ENCODE measurements at places on chromosomes 3 and 15.

GRCh38 chr3:149658744-149659497, 1.1 kb upstream of the WWTR1 start:
- DNase-seq = peak; percentile 63

DNA sequence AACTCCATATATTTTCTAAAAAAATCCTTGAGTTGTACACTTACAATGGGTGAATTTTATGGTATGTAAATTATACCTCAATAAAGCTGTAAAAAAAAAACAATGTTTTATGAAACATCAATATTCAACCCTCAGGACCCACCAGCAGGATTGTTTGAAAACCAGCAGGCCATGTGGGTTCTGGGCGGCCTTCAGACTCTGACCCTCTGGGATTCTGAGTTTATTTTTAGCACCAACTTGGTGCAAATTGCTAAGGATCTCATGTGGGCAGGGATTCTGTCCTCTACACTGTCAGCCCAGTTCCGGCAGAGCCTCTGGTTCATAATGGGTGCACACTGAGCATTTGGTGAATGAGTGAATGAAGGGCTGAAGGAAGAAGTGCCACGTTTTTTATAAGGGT, 24.2 kb upstream of the TSEN2 start:
- no peak for DNase-seq

DNA sequence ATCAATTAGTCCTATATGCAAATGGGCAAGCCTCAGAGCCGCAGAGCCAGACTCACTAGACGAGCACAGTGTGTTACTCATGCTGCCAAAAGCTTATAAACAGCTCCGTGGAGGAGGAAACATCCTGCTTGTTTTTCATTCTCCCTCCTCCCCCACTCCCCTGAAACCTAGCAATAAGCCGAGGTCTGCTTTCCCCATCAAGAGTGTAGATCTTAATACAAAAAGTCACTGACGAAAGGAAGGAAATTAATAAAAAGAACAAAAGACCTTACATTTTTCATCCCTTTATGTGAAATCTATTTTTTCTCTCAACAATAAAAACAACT, 88.5 kb downstream of the XXYLT1 start:
- peak; percentile 79 for DNase-seq

DNA sequence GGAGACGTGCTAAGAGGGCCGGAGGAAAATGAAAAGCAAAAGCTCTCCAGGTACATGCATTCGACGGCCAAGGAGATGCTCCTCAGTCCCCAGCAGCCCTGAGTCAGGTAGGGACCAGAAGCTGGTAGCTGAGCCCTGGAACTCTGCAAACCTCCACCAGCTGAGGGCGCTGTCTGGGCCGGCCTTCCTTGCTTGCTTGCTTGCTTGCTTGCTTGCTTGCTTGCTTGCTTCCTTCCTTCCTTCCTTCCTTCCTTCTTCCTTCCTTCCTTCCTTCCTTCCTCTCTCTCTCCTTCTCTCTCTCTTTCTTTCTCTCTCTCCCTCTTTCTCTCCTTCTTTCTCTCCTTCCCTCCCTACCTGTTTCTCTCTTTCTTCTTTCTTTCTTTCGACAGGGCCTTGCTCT, 94.6 kb upstream of the RASGRF1 start:
- DNase-seq = no peak

DNA sequence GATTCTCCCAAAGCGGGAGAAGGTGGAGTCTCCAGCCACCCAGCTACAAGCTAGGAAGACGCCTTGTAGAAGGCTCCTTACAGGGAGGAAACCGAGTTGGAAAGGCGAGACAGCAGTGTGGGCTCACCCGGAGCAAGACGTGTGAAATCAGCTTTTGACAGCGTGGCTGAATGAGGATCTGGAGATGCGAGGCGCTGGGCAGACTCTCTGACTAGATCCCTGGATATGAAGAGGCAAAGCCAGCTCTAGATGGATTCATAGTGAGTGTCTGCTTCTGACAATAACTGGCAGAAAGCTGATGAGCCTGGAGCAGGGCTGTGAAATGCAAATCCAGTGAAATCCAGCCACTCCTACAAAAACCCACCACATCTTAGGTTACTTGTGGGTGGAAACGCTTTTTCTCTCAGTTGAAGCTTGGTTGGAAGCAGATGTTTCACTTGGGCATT, 41.0 kb downstream of the GOLGA6A start:
- no peak for DNase-seq

DNA sequence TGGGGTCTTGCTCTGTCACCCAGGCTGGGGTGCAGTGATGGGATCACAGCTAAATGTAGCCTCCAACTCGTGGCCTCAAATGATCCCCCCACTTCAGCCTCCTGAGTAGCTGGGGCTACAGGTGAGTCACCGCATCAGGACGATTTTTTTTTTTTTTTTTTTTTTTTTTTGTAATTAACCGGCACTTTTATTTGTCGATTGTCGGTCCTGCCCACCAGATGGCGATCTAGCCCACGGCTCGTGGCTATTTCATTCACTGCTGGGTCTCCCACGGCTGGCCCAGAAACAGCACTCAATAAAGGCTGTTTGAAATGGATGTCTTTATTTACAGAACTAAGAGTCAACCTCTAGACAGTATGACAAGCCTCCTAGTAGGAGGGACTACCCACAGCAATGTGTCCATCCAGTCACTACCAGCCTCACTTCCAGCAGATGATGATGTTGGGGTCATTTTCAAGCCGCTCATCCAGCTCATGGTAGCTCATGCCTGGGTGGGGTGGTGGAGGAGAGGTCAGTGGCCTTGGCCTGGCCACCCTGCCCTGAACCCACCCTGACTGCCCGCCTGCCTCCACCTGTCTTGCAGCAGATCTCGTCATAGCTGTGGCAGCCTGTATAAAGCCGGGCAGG, 1.8 kb upstream of the ZMYND10 start:
- peak; percentile 61 for DNase-seq

DNA sequence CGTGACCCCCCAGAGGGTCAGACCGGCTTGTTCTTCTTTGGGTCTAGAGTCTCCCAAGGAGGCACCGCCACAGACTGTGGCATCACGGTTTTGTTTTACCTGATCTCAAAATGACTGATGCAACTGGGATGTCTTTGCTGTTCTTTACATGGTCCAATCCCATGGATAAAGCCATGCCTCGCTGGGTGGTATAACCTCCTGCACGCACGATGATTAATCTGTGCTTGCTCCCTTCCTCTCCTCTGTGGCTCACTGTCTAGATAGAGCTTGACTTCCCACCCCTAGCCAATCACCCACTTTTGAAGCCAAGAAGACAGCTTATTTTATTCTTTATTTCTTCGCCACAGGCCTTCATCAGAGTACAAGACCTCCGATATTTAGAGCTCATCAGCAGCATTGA, 36.6 kb upstream of the RHO start:
- no peak for DNase-seq

GRCh38 chr15:54675241-54675640, 521.5 kb downstream of the RSL24D1 start:
- no peak for DNase-seq

- no peak for DNase-seq
Observed at GRCh38 chr3:14587740-14588360, 47.7 kb upstream of the GRIP2 start.

- no peak for DNase-seq
Observed at GRCh38 chr3:41164777-41165176, 34.5 kb upstream of the CTNNB1 start.

DNA sequence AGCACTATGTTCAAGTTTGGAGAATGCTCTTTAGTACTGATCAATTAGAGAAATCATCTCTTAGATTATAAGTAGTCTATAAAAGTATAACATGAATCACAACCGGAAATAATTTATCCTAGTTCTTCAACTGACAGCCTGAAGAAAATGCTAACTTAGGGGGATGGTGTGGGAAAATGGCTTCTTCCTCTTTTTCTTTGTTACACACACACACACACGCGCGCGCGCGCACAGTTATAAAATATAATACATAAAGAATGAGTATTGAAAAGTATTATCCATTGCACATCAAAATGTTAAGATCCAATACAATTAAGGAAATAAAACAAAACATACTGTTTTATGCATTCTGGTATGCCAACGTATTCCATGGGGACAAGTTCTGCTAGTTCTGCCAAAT, 11.2 kb upstream of the GTF2A2 start:
- DNase-seq = no peak

- DNase-seq = no peak
Observed at GRCh38 chr15:73821181-73821580, 52.2 kb upstream of the TBC1D21 start.

- no peak for DNase-seq
Observed at GRCh38 chr3:117735481-117736101, 1026.0 kb downstream of the TUSC7 start.

DNA sequence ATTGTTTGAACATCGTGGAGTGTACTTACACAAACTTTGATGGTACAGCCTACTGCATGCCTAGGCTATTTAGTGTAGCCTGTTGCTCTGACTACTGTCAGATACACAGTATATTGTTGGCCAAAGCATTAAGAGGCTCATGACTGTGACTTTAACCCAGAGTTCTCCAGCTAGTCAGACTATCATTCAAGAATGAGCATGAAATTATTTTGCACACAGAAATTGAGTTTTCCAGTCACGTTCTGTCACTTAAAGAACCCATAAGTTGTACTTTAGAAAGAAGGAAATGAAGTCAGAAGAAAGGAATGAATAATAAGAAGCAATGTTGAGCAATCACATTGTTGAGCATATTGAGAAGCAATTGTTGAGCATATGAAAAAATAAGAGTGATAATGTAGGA, 37.6 kb upstream of the SLC22A13 start:
- DNase-seq = no peak

- no peak for DNase-seq
Observed at GRCh38 chr15:55589287-55589686, 1.1 kb upstream of the PYGO1 start.

DNA sequence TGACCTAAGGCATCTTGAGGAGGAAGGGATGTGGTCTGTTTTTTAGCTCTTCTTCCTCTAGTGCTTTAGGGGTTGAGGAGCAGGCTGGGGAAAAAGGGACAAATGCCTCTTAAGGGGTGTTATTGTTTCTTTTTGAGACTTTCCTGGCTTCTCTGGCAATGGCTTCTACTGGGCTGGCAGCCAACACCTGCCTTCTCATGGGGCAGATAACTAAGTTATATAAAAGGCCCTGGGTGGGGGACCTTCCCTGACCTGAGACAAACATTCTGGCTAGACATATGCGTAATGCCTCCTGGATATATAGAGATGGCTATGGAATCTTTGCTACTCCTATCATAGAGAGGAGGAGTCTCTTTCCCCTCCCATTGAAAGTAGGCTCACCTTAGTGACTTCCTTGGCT, 179.2 kb upstream of the PROK2 start:
- DNase-seq = no peak

DNA sequence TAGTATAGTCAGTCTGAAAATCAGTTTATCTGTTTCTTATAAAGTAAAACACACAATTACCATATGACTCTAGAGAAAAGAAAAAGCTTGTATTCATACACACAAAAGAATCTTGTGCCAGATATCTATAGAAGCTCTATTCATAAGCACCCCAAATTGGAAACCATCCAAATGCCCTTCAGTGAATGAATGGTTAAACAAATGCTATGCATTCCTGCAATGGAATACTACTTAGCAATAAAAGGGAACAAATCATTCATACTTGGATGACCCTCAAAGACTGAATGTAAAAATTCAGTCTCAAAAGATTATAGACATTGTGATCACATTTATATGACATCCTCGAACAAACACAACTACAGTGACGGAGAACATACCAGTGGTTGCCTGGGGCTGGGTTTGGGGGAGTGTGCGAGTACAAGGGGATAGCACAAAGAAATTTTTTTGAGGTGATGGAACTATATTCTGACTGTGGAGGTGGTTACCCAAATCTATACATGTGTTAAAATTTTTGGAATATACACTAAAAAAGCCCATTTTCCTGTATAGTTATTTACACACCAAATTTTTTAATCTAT, 680.6 kb downstream of the NTRK3 start:
- no peak for DNase-seq

DNA sequence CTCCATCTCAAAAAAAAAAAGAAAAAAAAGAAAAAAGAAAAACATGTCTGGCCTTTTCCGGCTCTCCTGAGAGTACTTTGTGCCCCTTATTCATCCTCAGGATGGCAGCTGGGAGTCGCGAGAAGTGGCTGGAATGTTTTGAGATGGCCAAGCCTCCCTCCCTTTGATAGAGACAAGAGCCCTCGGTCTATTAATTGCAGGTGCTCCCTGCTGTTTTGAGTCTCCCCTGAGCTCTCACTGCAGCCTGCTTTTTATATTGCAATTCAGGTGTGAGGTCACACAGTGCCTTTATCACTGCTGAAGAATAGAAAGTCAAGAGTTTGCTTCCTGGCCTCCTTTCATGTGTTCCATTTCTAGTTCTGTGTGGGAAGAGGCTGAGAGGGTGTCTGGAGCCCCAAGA, 10.9 kb downstream of the CA12 start:
- no peak for DNase-seq

DNA sequence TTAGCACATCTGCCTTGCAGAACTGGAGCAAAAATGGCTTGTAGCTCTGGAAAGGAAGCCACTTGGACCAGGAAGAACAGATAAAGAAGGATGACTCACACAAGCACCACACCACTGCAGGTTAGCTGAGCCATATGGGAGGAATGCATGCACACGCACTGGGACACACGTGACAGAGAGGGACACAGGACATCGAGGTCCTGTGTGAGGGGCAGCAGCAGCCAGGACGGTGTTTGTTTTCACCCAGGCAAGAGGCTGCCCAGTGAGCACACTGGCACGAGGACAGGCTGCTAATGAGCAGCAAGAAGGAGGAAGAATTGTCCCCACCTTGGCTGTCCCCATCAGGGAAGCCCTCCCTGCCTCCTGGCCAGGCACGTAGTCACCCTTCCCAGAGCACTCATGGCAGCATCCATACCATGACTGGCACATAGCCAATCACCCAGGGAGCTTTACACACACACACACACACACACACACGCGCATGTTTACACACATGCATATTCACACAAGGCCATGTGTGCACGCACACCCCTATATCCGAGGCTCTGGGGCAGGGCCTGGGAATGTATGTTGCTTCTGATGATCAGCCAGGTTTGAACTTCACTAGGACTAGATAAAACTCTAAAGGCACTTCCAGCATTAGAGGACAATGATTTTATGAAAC, 24.0 kb upstream of the SPTBN5 start:
- DNase-seq = no peak

DNA sequence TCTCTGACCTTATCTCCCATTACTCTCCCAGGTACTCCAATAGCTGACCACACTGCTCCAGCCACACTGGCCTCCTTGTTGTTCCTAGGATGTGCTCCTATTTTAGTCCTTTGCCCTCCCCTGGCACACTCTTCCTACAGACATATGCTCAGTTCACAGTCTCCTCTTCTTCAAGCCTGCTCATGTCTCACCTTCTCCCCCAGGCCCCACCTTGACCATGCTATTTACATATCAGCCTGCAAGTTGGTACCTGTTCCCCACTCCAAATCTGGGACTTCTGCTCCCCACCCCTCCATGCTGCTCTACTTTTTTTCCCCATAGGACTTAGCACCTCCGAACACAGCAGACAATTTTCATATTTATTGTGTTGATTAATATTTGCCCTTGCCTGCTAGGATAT, 84.9 kb upstream of the BCL6 start:
- no peak for DNase-seq

- no peak for DNase-seq
Observed at GRCh38 chr15:81901319-81901718, 144.5 kb downstream of the MEX3B start.

- DNase-seq = no peak
Observed at GRCh38 chr3:21517184-21517583, 233.8 kb downstream of the ZNF385D start.
